ENCODE measurements at places on chromosomes 5 and 9.

DNA sequence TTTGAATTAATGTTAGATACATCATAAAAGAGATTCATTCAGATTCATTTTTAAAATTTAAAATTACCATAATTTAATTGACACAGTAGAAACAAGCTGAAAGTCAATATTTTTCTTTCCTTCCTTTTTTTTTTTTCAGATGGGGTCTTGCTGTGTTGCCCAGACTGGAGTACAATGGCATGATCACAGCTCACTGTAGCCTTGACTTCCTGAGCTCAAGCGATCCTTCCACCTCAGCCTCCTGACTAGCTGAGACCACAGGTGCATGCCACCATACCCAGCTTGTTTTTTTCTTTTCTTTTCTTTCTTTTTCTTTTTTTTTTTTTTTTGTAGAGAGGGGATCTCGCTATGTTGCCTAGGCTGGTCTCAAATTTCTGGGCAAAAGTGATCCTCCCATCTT lies 131.6 kb upstream of the TBCA start:
- DNase-seq = no peak

GRCh38 chr5:156188016-156188415 lies 138.9 kb upstream of the SGCD start:
- no peak for DNase-seq

DNA sequence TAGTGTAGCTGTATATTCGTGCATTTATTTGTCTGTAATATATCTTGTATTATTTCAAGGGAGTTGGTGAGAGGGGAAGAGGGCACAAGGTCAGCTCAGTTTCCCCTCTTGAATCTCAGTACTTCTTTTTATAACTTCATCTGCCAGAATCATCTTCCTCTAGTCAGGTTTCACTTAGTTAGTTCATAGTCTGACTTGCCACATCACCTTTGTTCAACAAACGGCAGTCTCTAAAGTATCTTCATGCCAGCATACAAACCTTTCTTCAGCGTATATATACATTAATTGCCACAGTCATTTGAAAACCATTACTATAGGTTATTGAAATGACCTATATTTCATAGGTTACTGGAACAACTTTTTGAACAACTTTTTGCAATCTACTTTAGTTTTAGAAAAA lies 1.6 kb downstream of the ECM2 start:
- DNase-seq = no peak

DNA sequence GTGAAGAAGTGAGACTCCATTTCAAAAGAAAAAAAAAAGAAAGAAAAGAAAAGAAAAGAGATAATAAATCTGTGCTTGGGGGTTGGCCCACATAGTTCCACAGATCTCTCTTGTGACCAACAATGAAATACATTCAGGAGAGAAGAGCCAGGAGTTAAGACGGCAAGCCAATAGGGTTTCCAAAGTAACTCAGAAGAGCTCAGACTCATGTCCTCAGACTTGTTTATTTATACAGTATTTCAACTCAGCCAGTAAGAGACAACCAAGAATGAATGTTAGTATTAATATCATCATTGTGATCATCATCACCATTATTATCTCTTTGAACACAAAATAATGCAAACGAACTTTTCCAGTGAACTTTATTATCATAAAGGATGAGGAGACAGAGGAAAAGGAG lies 140.2 kb downstream of the GLIS3 start:
- no peak for DNase-seq

DNA sequence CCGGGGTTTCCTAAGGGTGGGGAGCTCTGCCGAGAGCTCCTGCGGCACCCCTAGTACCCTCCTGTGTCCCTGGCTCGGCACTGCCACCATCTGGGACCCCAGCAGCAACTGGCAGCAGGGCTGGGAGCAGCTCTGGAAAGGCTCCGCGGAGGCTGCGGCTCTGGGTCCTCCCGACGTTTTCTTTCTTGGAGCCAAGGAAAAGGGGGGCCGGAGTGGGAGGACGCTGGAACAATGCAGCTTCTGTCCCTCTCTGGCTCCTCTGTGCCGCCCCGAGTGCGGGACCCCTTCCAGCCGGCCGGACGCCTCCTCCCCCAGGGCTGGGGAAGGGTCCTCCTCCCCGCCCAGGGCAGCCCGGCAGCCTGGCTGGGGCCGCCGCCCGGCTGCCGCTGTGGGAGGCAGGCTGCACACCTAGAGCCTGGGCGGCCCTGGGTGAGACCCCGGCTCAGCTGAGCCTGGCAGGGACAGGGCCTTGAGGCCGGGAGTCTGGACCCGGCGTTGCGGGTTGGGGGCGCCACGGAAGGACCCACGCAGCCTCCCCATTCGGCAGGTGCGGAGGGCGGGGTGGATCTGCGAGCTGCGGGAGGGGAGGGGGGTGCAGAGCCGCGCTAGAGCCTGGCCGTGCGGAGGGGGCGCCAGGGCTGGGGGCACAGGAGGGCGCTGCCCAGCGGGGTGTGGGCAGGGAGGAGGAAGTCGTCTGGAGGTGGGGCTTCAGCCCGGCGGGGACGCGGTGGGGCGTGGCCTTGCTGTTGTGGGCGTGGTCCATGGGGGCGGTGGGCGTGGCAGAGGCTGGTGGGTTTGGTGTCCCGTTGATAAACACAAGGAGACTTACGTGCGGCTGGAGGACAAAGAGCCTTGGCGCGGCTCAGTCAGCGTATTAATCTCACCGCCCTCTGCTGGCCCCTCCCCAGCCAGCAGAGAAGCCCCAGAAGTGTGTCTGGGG lies 15.1 kb downstream of the GPSM1 start:
- DNase-seq = peak; percentile 92

GRCh38 chr5:57405984-57406383 lies 76.6 kb downstream of the ACTBL2 start:
- no peak for DNase-seq

GRCh38 chr5:78552729-78553342 lies 95.7 kb downstream of the LHFPL2 start:
- DNase-seq = no peak

GRCh38 chr5:8827696-8828095 lies 718.2 kb downstream of the SEMA5A start:
- no peak for DNase-seq

DNA sequence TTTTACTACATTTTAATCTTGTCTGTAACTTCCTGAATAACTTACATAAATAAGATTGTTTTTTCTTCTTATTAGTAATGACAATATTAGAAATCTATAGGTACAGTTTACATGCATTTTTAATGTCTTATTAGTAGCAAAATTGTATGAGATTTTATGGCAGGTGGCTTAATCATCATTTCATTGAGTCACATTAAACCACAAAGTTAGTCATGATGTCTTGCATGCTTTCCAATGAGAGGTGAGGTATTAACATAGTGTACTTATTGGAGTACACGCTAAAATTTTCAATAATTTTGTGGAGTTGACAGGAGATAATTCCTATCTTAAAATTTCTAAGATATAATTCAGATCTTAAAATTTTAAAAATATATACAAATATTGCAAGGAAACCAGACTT lies 989.6 kb upstream of the ARRDC3 start:
- no peak for DNase-seq

DNA sequence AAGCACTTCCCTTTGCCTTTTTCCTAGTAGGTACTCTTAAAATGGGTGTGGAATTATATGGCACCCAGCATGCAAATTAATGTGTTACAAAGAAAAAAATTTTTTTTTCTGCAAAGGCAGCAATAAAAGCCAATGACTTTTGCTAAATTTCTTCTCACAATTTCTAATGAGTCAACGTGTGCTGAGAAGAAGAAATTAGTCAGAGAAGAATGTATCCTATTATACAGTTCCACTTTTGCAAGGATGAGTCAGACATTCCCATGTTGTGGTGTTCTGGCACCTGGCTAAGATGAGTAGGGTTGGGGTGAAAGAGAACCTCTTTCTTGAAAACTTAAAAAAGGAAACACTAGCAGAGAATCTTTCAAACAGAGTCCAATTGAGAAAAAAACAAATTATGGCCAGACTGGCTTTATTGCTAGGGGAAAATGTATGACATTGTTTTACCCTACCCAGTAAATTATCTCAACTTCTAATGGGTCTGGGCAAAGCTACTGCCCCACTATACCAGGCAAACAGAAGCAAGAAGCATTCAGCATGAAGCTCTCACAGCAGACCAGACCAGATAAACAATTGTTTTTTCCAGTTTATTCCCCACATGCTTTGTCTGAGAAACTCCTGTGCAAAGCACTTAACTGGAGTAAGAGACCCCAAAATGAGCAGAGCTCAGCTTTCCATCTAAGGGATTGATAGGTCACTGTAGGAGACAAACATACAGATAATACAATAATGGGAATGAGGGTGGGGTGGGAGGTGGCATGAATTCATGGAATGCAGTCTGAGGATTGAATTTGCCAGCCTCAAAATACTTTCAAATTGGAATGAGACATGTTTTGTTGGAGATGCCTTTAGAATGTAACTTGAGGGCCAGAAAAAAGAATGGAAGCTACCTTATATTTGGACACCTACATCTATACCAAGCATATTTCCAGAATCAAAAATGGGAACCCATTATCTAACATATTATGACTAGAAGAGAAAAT lies 220.8 kb upstream of the RFX3 start:
- no peak for DNase-seq

GRCh38 chr5:133344266-133344665 lies 268.1 kb downstream of the FSTL4 start:
- DNase-seq = no peak

GRCh38 chr5:73295447-73295846 lies 122.5 kb downstream of the TMEM174 start:
- peak; percentile 27 for DNase-seq

DNA sequence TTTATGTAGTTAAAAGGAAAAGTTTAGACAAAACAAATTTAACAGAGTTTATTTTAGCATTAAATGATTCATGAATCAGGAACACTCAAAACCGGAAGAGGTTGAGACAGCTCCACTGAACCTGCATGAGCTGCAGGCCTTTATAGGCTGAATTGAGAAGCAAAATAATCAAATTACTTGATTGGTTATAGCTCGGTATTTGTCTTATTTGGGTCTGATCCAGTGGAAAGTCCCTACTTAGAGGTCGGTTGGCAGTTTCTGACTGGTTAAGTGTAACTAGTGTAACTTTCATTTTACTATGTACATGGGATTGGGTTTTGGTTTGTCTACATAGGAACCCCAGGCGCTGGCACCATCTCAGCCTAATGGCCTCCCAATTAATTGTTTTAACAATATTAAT lies 74.1 kb upstream of the PIK3R1 start:
- DNase-seq = no peak

DNA sequence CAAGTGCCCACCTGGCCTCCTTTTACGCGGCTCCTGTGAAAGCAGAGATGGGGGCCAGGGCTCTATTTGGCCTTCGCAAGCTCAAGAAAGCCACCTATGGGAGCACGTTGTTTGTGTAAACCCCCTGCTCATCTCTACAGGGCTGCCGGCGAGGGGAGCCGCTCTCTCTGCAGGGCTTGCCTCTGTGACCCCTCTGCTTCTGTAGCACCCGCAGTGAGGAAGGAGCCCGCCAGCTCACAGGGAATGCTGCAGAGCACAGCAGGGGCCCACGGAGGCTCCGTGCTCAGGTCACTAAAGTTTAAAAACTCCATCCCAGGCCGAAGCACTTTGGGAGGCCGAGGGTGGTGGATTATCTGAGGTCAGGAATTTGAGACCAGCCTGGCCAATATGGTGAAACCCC lies 376.8 kb downstream of the IRX2 start:
- DNase-seq = no peak

DNA sequence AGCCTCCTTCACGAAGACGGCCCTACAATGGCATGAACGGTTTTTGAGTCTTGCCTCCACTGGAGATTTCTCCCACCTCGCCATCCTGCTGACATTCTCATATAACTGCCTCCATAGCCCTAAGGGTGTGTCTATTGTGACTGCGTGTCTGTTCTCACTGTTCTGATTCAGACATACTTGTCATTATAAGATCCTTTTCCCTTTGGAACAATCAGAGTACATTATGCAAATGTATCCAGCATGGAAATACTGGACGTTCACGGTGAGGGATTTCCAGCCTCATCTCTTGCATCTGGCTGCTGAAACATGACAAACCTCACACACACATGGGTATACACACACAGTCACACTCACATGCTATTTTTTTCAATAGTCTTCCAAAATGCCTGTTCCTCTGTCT lies 402.1 kb downstream of the DIRAS2 start:
- no peak for DNase-seq

DNA sequence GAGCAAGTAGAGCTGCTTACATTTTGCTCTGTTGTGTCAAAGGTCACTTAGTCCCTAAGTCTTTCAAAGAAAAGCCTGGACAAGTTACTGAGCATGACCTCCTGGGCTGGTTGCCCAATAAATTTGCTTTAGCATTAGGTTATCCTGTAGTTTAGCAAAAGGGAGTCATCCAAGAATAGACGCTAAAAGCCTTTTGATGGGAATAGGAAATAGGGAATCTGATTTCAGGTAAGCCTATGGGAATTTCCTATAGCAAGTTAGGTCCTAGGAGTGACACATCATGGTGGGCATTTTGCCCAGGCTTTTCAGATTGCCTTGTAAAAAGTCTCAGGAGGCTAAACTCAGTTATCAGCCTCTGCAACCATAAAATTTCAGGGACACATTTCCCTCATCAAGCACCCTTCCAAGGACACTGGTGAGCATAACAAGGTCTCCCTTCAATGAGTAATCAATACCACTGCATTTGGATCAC lies 67.6 kb upstream of the RANBP3L start:
- no peak for DNase-seq

DNA sequence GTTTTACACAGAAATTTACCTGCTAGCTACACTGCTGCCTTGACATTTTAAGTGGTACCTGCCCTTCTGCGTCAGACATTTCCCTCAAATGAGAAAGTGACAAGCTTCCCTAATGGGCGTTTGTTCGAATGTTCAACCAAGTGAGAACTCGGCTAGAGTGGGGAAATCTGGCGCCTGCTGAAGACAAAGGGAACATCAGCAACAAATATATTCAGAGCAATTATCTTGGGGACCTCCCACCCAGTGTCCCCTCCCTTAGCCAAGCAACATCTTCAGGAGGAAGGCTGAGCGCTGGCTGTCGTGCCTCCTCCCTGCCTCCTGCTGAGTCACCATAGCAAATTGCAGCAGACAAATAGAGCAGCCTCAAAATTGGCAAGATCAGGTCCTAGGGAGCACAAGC lies 57.1 kb downstream of the MFAP3 start:
- DNase-seq = no peak

DNA sequence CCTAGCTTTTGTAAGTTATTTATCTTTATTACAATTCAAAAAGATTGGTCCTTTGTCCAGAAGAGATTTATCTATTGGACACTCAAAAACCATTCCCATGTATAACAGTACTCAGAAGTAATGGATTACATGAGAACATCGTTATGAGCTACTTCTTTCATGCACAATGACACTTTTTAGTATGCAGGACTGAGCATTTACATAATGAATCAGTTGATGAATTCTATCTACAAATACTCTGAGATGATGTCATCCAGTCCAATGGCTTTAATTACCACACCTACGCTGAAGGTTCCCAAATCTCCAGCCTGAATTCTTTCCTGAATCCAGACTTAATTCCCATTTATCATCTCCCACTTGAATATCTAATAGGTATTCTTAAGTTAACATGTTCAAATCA lies 75.3 kb downstream of the PTBP3 start:
- no peak for DNase-seq

DNA sequence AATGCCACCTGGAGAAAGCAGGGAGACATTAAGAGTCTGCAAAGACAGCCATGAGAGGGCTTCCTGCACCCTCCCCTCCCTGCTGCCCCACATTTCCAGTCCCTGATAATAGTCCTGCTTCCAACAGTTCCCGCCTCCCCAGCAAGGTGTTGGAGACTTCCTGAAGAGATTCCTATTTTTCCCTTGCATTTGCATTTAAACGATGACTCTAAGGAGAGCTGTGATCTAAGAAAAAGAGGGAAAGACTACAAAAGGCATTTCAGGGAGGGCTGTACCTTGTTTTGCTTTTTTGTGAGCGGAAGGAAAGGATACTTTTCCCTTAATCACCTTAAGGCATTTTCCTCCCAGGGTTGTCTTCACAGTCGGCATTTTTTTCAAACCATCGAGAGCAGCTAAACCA lies 62.1 kb downstream of the GAS1 start:
- no peak for DNase-seq
